Right ventricle myocardium superior (tissue), 1 donor: ENCODE measurements at places on chromosomes 13 and 19.

DNA sequence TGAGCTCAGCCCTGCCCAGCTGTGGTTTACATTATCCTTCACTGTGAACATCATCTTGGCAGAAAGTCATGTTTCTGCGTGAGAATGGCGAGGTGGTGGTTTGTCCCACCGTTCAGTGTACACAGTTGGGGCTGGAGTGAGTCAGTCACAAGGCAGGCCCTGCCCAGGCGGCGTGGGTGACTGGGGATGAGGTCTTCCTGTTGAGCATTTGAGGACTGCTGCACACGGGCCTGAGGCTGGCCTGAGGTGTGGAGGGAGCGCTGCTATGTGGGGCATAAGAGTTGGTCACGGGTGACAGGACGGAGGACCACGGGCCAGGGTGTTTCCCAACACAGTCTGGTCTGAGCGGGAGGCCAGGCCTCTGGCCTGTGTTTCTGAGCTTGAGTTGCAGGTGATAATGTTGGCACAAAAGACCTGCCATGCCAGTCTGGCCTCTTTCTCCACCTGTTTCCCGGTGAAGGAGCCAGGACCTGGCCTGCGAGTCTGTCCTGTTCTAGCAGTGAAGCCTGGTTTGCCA lies 13.4 kb upstream of the C19orf33 start:
- DNase-seq = no peak

- DNase-seq = peak; percentile 22
Measured at GRCh38 chr19:35556846-35557538, 6.5 kb downstream of the ATP4A start.

GRCh38 chr13:113904411-113904810 lies 40.5 kb upstream of the GAS6 start:
- DNase-seq = peak; percentile 75

- no peak for DNase-seq
Measured at GRCh38 chr13:106173891-106174610, 361.4 kb downstream of the EFNB2 start.

GRCh38 chr19:32813862-32814425 lies 55.6 kb downstream of the SLC7A9 start:
- DNase-seq = no peak

GRCh38 chr13:106464076-106464475 lies 71.4 kb downstream of the EFNB2 start:
- no peak for DNase-seq

DNA sequence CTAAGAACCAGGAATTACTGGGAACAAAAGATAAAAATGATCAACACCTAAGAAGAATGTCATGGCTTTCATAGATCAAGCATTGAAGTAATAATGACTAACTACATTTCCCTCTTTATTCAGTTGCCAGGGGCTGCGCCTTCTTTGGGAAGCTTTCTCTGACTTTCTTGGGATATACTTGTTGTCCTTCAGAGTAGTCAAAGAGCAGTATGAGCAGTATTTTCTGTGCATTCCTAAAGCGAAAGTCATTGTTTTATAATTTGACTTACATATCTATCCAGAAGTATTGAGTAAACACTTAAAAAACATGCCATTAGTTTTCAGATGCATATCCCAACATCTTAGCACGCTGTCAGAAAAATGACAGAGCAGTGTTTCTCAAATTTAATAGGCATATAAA lies 2412.4 kb downstream of the PCDH9 start:
- no peak for DNase-seq

- no peak for DNase-seq
Measured at GRCh38 chr13:102586615-102587014, 10.2 kb upstream of the TPP2 start.

- DNase-seq = no peak
Measured at GRCh38 chr19:49403404-49404187, 15.5 kb downstream of the KASH5 start.

GRCh38 chr19:12884627-12884925 lies 2.4 kb downstream of the KLF1 start:
- no peak for DNase-seq

DNA sequence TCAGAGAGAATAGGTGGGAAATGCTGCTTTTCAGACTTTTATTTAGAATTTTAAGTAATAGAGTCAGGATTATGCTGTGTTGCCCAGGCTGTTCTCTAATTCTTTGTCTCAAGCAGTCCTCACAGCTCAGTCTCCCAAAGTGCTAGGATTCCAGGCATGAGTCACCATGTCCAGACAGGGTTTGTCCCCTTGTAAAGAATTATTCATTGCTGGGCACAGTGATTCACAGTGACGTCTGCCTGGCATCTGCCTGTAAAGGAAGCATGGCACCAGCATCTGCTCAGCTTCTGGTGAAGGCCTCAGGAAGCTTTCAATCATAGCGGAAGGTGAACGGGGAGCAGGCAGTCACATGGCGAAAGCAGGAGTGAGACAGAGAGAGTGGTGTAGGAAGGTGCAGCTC lies 17.7 kb downstream of the ZNF763 start:
- no peak for DNase-seq

DNA sequence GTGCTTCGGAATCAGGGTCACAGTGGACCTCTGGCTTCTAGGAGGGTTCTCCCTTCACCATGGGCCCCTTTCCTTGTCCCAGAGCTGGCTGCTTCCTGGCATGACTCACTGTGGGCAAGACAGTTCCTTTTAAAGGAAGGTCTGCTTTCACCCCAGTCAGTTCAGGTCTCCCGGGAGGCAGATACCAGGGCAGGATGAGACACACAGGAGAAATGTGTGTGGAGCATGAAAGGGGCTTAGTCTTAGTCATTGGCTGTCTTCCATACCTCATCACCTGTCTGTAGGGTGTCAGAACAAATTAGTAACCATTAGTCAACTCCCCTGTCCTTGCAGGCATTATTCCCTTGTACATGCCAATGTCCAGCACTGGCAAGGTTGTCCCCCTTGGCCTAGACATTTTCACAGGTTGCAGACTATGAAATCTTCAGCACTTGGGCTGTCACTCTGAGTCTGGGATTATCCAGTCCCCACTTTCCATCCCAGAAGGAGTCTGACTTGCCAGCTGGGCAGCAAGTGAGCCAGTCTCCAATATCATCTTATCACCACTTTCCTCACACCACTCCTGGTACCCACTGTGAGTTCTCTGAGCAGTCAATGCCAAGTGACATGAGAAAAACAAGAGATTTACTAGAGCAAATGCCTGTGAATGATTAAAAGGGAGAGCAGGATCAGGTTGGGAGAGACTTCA lies 76.8 kb upstream of the MEDAG start:
- DNase-seq = no peak

- peak; percentile 81 for DNase-seq
Measured at GRCh38 chr19:12721656-12722565, 1.8 kb downstream of the TNPO2 start.

DNA sequence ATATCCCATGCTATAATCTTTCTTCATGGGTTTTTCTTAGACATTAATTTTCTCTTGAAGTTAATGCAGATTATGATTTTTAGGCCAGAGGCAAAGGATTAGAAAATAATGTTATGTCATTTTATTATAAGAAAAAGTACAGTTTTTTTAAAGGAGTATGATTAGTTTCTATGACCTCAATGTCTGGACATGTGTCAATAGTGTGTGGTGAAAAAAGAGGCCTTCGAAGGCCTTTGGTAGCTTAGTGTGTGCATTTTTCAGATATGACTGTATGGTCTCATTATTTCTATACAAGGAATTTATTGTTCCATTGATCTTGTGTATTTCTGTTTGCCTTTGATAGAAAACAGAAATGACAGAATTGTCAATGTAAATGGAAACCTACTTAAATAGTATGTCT lies 195.6 kb downstream of the GPC5 start:
- no peak for DNase-seq

DNA sequence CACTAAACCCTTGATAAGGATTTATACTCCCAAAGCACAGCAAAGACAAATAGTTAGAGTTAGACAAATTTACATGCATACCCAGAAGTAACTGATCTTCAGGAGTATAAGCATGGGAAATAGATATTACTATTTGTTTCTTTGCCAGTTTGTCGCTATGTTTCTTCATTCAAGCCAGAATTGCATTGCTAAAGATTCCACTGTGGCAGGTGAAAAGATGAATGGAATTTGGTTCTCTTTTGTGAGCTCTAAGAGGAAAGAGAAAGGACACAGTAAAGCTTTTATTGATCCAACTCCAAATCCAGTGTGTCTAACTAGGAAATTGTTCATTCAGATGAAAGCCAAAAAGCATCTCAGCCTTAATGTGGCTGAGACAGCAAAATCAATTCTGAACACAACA lies 292.3 kb upstream of the SPRY2 start:
- DNase-seq = no peak

DNA sequence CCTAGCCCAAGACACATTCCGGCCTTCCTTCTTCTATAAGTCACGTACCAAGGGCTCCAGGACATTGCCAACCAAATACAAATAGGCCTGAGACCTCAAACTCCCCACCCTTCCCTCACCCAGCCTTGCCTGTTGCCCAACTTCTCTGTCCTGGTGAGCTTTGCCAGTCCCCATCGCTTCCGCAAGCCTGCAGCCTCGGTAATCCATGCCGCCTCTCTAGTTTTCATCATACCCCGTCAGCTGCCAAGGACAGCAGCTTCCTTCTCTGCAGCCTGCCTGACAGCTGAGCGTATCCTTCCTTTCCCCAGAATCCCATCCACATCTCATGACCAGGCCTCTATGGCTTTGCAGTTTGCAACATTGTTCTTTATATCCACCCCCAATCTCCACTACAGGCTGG lies 36.6 kb upstream of the POMP start:
- DNase-seq = peak; percentile 64

GRCh38 chr19:29119590-29119989 lies 93.4 kb downstream of the UQCRFS1 start:
- DNase-seq = no peak

- no peak for DNase-seq
Measured at GRCh38 chr19:7068599-7068998, 904 bp upstream of the ZNF557 start.

GRCh38 chr13:27349458-27349857 lies 75.0 kb upstream of the GTF3A start:
- no peak for DNase-seq

- peak; percentile 95 for DNase-seq
Measured at GRCh38 chr19:1131718-1132551, 28.1 kb downstream of the GPX4 start.

- no peak for DNase-seq
Measured at GRCh38 chr13:25776722-25777121, 275.1 kb downstream of the SHISA2 start.

DNA sequence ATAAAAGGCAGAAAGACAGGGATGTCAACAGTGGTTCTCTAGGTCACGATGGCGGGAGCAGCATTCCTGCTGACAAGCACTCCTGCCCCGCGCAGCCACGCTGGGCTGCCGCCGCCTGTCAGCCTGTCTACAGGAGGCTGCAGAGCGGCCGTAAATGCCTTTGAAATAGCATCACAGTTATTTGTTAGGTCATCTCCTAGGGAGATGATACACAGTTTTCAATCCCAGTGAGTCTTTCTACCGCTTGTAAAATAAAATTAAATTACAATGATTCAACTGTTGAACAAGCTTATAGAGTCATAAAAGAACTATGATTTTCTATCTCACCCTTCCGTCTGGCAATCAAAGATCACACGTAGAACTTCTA lies 7.3 kb upstream of the SLC7A9 start:
- DNase-seq = no peak

GRCh38 chr13:28268800-28269223 lies 130.5 kb downstream of the PAN3 start:
- DNase-seq = no peak

DNA sequence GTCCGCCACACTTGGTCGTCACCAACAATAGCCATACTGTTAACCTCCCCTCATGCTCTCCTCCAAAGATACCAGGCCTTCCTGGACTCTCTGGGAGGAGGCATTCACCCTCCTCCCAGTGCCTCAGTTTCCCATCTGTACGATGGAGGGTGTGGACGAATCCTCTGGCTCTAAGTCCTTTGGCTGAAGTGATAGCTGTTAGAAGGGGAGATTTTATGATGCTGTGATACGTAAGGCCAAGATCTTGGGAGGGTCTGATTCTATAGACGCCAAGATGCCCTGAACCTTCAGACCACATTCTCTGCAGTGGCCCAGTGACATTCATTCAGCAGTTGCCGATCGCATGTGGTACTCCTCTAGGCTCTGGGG lies 14.8 kb upstream of the NOP53 start:
- DNase-seq = no peak

- DNase-seq = no peak
Measured at GRCh38 chr13:110885516-110885915, 29.4 kb downstream of the ANKRD10 start.

DNA sequence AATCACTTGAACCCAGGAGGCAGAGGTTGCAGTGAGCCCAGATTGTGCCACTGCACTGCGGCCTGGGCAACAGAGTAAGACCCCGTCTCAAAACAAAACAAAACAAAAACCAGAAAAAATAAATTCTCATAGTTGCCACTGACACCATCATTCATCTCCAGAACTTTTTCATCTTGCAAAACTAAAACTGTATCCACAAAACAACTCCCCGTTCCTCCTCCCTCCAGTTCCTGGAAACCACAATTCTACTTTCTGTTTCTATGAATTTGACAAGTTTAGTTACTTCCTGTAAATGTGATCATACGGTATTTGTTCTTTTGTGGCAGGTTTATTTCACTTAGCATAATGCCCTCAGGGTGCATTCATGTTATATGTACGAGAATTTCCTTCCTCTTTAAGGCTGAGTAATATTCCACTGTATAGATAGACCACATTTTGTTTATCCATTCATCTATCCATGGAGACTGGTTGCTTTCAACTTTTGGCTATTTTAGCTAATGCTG lies 13.2 kb upstream of the ADGRE5 start:
- no peak for DNase-seq

- DNase-seq = no peak
Measured at GRCh38 chr19:38793177-38793576, 4.2 kb downstream of the LGALS7B start.

DNA sequence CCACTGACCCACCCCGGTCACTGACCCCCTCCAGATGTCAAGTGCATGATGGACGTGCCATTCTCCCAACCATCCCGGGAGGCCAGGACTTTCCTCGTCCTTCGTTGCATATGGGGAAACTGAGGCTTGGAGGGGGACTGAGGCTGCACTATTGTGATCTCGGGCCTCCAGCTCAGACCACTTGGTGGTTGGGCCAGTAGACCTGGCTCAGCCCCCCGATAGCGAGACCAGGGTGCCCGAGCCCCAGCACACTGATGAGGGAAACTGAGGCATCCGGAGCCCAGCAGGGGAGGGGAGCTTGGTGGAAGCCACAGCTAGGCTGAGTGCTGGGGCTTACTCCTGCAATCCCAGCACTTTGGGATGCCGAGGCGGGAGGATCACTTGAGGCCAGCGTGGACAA lies 10.4 kb downstream of the EFNA2 start:
- no peak for DNase-seq

GRCh38 chr13:45370922-45371406 lies 30.0 kb upstream of the TPT1 start:
- DNase-seq = peak; percentile 81

DNA sequence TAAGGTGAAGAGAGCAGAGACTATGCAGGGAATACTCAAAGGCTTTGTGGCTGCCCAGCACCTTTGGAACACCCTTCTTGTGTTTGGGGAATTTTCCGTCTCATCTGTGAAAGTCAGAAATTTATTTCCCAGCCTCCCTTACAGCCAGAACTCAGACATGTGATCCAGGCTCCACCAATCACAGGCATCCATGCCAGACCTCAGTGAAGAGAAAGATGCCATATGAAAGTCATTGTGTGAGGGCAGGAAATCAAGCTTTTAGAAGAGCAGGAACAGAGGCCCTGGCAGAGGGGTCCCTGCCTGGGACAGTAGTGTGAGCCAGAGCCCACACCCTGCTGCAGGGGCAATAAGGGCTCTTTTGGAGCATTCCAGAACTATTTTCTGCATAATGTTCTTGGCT lies 12.1 kb downstream of the CCDC70 start:
- DNase-seq = no peak
